Activated naive CD4-positive, alpha-beta T cell treated with anti-CD3 and anti-CD28 coated beads, Interleukin-2, amount 50 U/mL, for 72 hours (primary cell): ENCODE measurements at places on chromosomes 5 and 9. TPM values are rescaled to one million over a fixed set of nuclear protein-coding genes. Genes with fewer than 3 reads are reported as not detected.

GRCh38 chr5:7869474-7870136 lies 657 bp downstream of the MTRR start:
- DNase-seq, result no peak

The TXNDC8 gene
- total RNA-seq, result not detected

The CKMT2 gene
- not detected for total RNA-seq

DNA sequence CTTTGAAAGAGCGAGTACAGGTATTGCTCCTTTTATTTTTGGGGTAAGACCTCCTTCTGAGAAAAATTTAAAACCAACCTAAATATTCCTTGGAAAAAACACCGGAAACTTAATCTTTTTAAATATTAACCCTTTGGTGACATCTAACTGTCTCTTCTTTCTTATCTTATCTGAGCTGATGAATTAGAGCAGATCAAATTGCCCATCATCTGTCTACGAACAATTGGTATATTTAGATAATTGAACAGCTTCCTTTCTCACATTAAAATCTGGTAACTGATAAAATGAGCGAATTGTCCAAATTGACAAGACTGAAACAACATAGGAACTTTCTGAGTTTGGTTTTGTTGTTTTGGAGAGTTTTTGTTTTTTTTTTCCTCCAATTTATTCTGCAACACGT lies 2.0 kb downstream of the ISL1 start:
- no peak for DNase-seq

- no peak for DNase-seq
Measured at GRCh38 chr5:111954516-111955395, 197.8 kb upstream of the NREP start.

DNA sequence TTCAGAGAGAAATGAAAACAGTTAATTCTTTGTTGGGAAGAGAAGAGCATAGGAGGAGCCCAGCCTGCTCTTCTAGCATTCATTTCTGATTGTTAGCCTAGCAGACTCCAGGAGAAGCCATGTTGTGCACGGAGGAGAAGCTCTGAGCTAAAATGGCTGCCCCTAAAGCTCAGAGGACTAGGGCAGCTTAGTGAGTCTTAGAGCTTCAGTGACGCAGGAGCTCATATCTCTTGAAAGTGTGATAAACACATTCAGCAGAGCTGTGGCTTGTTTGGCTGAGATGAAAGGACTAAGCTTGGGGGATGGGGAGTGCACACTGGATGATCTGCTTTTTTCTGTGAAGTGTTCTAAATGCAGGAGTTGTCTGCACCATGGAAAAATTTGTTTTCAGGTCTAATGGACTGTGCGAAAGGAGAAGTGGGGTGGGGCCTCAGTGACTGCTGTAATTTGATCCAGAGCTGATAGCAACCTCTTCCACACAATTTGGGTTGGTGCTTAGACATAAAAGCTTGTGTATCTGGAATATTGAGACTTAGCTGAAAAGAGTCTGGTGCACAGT lies 58.5 kb downstream of the ZNF462 start:
- DNase-seq, result no peak

- DNase-seq, result no peak
Measured at GRCh38 chr5:151034422-151035379, 14.3 kb downstream of the GPX3 start.

The GABRA1 gene
- not detected for total RNA-seq

DNA sequence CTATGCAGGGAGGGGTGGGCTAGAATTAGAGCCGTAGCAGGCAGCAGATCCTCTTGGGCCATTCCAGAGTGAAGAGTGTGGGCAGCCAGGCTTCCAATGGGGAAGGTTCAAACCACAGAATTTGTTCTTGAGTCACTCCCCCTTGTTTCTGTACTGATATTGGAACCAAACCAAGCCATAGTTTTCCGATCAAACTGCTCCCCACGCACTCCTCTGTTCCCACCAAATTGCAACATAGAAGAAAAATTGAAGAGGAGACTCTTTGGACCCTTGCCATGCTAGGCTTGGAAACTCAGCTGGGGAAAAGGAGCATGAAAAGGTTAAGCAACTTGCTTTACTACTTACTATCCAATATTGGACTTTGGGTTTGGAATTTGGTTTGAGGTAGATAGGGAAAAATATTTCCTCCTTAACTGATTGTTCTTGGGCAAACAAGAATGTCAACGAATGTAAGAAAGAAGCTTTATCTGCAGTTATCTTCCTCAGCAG lies 165.8 kb upstream of the NR3C1 start:
- no peak for DNase-seq
